ENCODE measurements at places on chromosomes 1 and 21.

- peak; percentile 82 for DNase-seq
These were observed 10.9 kb upstream of the SESN2 start for GRCh38 chr1:28248273-28249012.

DNA sequence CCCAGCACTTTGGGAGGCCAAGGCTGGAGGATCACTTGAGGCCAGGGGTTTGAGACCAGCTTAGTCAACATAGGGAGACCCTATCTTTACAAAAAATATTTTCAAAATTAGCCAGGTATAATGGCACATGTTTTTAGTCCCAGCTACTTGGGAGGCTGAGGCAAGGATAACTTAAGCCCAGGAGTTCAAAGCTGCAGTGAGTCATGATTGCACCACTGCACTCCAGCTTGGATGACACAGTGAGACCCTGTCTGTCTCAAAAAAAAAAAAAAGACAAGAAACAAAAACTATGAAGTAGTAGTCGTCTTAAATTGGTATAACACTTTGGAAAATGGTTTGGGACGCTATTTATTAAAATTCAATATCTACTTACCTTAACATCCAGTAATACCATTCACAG, 7.7 kb downstream of the AIM2 start:
- no peak for DNase-seq

- no peak for DNase-seq
These were observed at the start of gene TEDDM1 for GRCh38 chr1:182400567-182400966. TEDDM1 (minus strand) TSS chr1:182400667; CDS start chr1:182400485, 182 bp downstream.

GRCh38 chr21:27582246-27582947, 615.5 kb upstream of the ADAMTS5 start:
- DNase-seq = no peak

DNA sequence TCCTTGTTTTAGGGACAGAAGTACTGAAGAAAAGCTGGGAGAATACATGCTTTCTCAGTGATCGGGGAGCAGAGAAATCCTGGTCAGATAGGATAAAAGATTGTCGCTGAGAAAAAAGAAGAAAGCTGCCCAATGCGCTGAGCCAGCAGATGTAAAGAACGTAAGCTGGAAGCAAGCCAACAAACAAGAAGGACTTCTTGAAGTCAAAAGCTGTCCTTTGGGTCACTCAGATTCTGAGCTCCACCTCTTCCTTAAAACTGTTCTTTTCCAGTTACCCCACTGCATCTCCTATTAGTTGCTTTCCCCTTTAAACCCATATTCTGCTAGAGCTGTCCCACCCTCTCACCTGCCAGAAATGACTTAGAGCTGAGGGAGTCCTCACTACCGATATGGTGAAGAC, 64.8 kb downstream of the GPR137B start:
- DNase-seq = no peak

- no peak for DNase-seq
These were observed 29.1 kb upstream of the CNN3 start for GRCh38 chr1:94955767-94956632.

GRCh38 chr1:66981679-66982078, 56.9 kb downstream of the MIER1 start:
- DNase-seq = peak; percentile 70

DNA sequence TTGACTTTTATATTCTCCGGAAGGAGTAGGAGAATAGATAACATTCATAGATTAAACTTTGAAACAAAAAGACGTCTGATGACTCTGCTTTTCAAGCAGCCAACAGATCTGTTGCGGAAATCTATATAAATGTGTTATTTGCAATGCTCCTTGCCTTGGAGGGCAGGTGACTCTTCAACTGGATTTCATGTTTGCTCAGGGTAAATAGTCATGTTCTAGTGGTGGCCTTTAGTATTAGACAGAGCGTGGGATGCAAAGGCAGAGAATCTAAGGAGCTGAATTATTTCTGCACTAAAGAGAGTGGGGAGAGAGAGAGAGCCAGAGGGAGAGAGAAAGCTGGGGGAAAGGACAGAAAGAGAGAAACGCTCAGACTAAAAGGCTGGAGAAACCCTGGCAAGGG, 454.3 kb downstream of the AJAP1 start:
- DNase-seq = no peak

GRCh38 chr1:232748910-232749368, 56.3 kb upstream of the MAP10 start:
- no peak for DNase-seq

DNA sequence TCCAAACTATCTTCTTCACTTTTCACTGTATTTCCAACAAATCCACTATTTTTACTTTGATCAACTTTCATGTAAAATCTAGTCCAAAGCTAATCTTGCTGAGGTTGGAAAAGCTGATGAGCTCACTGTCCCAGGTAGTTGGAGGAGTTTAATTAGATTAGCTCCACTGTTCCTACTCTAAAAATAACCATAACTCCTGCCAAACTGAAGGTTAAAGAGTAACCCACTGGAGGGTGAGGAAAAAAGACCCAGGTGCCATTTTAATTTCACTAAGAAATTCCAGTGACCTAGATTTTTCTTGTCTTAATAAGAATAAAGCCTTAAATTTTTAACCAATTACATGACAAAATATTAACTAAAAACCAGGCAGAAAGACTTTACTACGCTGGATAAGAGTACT, 15.3 kb downstream of the DCAF8 start:
- DNase-seq = no peak

- no peak for DNase-seq
These were observed 356.4 kb upstream of the PKN2 start for GRCh38 chr1:88327391-88328267.

DNA sequence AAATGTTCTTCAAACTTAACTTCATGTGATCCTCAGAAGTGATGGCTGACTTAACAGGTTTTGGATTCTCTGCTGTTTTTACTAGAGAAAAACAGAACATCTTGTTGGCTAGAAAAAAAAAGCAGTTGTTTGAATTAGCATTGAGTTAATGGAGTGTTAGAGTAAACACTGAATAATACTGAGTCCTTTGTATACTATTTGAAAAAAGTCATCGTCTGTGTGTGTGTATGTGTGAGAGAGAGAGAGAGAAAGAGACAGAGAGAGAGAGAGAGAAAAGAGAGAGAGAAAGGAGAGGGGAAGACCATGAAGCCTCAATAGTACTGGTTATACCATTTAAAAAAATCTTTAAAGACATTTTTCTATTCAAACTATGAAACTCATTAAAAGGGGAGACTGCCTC, 10.4 kb downstream of the ZNF697 start:
- no peak for DNase-seq

GRCh38 chr1:87362834-87363426, 34.2 kb downstream of the LMO4 start:
- DNase-seq = no peak

- no peak for DNase-seq
These were observed 38.7 kb upstream of the CNTN2 start for GRCh38 chr1:205004351-205004750.

DNA sequence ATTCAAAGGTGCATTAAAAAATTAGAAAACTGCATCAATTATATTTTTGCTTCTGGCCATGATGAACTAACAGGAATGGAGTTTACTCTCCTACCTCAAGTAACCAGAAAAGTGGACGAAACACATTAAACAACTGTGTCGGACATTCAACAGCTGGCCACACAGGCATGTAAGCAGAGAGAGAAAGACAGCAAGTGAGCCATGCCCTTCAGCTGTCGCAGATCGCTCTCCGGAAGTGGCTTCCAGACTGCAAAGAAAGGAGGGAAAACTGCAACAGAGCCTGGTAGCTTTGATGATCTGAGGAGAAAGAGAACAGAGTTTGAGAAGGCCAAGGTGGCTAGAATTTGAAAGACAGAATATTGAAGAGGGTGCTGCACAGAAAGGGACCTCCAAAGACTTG, 557.2 kb downstream of the MATN1 start:
- DNase-seq = no peak

GRCh38 chr1:208235982-208236761, 8.0 kb downstream of the PLXNA2 start:
- DNase-seq = no peak

DNA sequence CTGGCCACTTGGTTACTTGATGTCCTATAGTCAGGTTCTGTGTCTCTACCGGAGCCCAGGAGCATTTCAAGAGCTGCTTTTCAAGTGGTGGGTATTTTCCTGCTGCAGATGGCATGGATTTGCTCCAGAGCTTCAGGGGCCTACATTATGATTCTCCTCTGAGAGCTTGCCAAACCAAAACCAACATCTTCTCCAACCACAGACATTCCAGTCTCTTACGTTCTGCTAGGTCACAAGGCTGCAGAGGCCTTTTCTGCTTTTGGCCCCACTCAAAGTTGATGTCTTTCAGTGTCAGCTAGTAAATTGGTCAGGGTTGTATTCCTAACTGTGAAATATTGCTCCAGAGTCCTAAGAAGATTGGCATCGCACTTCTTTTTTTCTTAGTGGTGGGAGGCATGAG, 14.7 kb upstream of the AQP10 start:
- no peak for DNase-seq

Data from stimulated activated naive CD4-positive, alpha-beta T cell (primary cell).